NCI-H69 (cell line): ENCODE measurements at places on chromosomes 2 and 18.

- no peak for DNase-seq
Measured at GRCh38 chr2:216559625-216560156, 61.0 kb downstream of the RPL37A start.

DNA sequence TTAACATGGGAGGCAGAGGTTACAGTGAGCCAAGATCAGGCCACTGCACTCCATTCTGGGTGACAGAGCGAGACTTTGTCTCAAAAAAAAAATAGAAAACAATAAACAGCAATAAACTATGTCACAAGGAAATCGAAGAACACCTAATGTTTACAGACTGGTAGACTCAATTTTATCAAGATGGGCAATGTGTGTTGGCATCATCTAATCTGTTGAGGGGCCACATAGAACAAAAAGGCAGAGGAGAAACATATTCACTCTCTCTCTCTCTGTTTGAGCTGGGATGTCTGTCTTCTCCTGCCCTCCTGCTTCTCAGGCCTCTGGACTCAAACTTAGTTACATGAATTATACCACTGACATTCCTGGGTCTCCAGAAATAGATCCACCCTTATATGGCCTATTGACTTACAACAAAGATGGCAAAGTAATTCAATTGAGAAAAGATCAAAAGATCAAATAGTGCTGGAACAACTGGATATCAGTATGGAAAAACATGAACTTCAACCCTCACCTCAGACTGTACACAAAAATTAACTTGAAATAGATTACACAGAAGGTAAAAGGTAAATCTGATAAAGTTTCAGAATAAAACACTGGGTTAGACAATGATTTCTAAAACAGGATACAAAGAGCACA is 703.8 kb upstream of the CRIM1 start:
- DNase-seq: no peak

GRCh38 chr2:186531257-186531775 is 45.3 kb downstream of the ZC3H15 start:
- DNase-seq: no peak

GRCh38 chr18:45958730-45959129 is 8.4 kb downstream of the EPG5 start:
- no peak for DNase-seq

GRCh38 chr2:237944302-237944701 is 22.5 kb upstream of the UBE2F start:
- no peak for DNase-seq

- no peak for DNase-seq
Measured at GRCh38 chr2:58545300-58546280, 304.5 kb upstream of the FANCL start.

DNA sequence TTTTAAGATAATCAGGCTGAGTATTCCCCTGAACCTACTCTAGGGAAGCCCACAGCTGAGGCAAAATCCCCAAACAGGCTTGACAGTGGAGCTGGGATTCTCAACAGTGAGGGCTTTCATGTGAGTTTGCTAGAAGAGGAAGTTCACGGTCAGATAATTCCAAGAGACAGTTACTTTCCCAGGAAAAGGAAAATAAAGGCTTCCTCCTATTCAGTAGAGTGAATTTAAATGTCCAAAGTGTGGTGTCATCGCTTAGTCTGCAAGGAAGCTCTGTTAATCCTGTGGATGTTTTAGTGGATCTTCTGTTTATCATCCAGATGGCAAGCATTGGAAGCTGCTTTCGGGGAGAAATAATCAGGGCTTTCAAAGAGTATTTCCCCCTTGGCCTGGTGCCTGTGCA is 119.8 kb downstream of the RPIA start:
- DNase-seq: no peak

- DNase-seq: no peak
Measured at GRCh38 chr2:196242131-196242620, 70.8 kb upstream of the STK17B start.

GRCh38 chr2:26820932-26821331 is 27.0 kb upstream of the DPYSL5 start:
- DNase-seq: no peak

DNA sequence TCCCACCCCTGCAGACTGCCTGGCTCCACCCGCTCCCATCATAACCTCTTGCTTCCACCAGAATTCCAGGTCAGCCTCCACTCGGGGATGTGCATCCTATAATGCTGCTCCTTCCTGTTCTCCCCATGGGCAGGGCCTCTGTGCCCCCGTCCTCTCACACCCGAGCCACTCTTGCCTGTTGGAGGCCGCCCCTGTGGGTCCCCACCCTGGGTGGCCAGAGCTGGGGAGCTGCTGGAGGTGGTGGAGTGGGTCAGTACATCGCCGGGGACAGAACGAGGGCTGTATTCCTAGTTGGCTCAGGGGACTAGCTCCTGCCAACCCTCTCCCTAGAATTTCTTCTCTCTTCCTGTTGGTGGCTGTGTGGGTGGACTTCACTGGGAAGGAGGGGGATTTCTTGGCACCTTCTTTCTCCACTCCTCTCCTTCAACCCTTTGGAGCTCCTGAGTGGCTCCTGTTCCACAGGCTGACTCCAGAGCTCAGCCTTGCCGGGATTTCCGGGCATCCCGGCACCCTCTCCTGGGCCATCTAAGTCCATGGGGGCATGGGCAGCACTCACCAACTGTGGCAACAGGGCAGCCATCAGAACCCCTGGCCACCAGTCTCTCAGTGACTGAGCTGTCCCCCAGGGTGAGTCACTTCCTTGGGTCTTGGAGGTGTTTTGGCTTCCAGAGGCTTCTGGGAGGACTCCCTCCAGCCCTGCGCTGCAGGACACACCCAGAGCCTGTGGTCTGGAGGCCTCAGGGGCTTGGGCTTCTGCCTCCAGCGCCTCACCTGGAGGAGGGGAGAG is 88.2 kb upstream of the MCFD2 start:
- DNase-seq: no peak

- DNase-seq: no peak
Measured at GRCh38 chr2:45173513-45173912, 164.3 kb upstream of the SIX2 start.

DNA sequence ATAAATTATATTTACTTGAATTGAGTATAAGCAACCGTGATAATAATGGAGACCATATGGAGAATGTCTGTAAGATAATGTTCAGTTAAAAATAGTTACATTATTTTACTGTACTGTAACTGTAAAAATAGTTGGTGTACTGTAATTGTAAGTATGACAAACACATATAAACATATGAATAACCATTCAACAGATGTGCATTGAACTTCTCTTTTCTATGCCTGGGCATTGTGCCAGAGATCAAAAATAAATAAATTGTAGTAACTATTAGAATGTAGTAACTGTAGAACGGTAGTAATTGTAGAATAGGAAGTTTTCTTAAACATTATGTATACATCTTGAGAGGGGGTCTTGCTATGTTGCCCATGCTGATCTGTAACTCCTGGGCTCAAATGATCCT is 287.4 kb upstream of the EPAS1 start:
- DNase-seq: no peak

- DNase-seq: no peak
Measured at GRCh38 chr2:115542331-115542730, 1099.9 kb downstream of the DPP10 start.

- no peak for DNase-seq
Measured at GRCh38 chr18:69697689-69698088, 250.0 kb downstream of the CD226 start.

DNA sequence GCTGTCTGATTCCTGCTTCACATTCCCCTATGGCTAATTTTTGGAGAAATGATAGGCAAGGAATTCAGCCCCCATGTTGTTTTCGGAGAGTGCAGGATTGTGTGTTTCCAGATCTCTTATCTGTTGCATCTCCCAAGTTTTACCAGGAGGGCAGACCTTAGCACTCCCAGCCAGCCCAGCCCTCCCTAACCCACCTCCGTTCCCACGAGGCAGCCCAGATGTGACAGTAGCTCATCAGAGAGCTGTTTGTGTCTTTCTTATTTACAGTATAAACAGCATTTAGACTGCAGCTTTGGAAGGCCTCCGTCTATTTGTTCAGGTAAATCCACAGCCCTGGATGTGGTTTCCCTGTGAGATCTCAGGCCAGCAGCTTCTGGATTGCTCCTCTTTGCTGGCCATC is 91.6 kb downstream of the THNSL2 start:
- DNase-seq: peak; percentile 53

- DNase-seq: no peak
Measured at GRCh38 chr2:209648714-209649113, 122.9 kb upstream of the UNC80 start.

DNA sequence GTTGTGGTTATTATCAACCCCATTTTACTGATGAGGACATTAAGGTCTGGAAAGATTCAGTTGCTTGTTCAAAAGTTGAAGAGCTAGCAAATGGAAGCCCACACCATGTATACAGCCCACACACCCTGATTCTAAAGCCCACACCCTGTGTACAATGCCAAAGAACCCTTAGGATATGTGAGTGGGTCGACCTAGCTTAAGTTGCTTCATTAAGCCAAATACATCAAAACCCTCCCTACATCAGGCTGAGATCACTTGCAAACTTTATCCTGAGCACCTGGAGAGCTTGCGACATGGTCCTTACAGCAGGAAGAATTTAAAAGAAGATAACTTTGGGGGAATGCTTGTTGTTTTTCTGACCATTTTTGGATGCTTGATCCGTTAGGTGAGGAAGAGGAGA is 435 bp upstream of the ARHGAP25 start:
- DNase-seq: no peak

DNA sequence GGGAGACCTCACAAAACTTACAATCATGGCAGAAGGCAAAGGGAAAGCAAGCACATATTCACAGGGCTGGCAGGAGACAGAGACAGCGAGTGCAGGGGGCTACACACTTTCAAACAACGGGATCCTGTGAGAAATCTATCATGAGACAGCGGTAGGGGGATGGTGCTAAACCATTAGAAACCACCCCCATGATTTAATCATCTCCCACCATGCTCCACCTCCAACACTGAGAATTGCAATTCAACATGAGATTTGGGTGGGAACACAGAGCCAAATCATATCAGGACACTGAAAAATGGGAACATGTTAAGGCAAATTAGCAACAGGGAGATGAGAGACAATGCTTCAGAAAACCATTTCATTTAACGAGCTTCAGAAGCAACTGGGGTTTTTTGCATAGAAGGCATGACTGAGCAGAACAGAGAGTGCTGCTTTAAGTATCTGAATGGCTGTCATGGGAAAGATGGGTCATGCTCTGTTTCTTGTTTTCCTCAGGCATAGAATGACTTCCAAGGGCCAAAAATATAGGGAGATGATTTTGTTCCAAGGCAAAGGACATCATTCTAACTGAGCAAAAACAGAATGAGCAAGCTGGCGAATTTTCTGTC is 100.8 kb upstream of the MAP2 start:
- DNase-seq: no peak

DNA sequence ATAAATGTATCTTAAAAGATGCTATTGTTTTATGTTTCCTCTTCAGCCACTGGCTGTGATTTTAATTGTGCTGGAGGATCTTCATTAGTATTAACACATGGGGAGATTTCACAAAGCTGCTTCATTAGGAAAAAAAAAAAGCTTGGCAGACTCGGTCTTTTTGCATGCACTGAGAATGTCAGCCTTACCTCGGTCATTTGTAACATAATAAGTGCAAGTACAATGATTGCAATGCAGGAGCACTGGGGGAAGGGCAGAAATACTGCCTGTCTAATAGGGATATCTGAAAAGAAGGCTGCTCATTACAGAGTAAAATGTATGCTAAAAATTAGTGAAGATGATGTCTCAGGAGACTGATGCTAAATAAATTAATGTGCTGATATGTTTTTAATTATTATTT is 1.3 kb upstream of the BAZ2B start:
- DNase-seq: peak; percentile 88

DNA sequence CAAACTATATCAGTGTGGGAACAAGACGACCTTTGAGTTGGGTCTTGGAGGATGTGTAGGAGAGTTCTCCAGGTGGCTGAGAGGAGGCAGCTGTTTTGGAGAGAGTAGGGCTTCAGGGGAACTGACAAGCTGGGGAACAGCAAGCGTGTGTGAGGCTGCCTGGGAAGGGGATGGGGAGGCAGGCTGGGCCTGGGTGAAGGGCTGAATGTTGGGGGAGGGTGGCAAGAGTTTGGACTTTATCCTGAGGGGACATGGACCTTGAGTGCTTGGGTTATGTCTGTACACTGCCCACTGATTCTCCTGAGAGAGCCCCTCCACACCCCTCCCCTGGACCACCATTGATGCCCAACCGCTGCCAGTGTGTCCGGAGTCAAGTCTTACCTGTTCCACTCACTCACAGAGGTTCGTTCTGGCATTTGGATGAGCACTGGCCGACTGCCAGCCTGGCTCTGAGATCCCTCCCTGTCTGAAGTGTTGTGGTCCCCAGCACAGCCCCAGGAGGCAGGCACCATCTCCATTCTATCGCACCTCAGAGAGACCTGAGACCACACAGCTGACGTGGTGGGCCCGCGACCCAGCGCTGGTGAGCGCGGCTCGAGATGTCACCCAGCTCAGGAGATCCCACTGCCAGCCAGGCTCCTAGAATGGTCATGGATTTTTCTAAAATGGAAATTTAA is 59.5 kb downstream of the DCDC2C start:
- DNase-seq: no peak

GRCh38 chr18:49020129-49020528 is 69.4 kb upstream of the SMAD7 start:
- DNase-seq: no peak

DNA sequence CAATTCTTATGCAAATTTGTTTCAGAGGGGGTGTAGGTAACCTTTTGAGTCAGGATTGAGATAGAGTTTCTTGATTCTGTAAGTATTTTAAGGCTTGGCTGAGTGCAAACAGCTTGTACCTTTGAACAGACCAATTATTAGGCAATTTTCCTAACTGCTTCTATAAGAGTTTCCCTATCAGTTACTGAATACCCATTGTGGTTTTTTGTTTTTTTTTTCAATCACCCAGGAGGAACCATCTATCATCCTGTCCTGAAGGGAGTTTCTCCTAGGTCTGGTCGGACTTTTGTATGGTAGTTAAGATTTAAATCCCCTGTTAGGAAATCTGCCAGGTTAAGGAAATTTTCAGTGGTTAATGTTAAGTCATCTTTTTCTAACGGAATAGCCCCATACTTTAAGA is 319.4 kb upstream of the SLC39A10 start:
- peak; percentile 5 for DNase-seq

DNA sequence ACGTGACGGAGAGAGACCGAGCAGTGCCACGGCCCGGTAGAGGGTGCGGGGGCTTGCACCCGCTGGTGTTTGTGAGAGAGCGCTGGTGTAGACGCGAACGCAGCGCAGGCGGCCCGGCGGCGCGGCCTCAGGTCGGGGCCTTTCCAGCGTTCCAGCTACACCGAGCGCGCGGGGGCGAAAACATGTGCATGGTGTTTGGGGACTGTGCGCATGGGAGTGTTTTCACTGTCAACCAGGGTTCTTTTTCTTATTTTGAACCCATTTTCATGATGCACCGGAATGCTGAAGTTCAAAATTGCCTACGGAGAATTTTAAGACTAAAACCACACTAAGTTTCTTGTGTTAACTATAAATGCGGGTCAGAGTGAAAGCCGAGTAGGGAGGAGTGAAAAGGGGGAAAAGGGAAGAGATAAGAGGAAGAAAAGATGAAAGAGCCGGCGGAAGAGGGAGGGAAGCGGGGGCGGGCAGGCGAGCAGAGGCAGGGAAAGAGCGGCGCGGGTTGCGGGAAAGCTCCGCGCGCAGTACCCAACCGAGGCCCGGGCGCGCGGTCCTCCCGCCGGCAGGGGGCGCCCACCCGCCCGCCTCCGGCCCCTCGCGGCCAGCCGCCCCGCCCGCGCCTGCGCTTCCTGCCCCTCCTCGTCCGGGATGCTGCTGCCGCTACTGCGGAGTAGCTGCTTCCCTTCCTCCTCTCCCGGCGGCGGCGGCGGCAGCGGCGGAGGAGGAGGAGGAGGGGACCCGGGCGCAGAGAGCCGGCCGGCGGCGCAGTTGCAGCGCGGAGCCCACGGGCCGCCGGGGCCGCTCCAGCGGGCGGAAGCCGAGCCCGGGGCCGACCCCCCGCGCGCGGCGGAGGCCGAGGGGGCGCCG is at the start of gene RAB12:
RAB12 (plus strand) TSS at position 643 of the 864 bp plus-strand sequence; CDS start at position 646, 3 bp downstream.
- peak; percentile 97 for DNase-seq
